ENCODE measurements at places on chromosomes 7 and 10.

DNA sequence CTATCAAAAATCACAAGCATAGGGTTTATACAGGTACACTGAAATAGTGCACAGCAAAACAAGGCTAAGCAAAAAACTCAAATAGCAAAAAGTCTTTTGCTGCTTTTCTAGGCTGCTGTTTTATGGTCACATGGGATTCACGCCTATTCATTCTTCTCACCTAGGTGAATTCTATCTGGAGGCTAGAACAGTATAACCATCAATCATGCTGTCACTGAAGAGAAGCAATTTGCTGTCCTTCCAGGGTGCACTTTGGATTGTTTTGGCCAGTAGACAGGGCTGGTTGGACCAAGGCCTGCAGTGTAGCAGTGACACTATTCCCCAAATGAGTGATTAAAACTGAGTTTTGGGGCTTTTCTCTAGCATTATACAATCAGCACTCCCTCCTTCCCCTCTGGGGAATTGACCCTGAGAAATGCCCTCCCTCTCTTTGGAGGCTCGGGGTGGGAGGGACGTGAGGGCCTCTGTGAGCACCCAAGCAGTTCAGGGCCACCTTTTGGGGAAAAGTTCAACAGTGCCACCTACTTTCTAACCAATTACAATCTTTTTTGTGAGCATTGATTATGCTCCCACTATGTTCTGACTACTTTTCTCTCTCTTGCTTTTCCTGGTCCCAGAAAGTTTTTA is 16.2 kb upstream of the SND1 start:
- DNase-seq = no peak

DNA sequence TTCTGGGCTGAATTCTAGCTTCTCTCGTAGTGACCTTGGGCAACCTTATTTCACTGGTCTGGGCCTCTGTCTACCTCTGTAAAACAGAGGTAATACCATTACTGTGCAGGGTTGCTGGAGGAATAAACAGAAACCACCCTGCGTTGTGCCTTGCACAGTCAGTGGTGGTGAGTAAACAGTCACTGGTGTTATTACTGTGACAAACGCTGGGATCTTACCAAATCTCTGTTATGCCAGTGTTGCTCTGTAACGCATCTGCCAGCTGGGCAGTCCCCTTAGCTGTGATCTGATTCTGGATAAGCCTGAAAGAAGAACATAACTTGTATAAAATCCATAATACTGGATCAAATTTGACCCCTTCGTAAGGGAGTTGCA is 49.4 kb downstream of the NOD1 start:
- DNase-seq = no peak

GRCh38 chr7:24959735-24960485 is 20.1 kb downstream of the OSBPL3 start:
- DNase-seq = no peak

GRCh38 chr7:136969761-136970160 is 101.3 kb downstream of the CHRM2 start:
- DNase-seq = no peak

GRCh38 chr7:107696330-107696946 is 35.8 kb downstream of the SLC26A4 start:
- no peak for DNase-seq

DNA sequence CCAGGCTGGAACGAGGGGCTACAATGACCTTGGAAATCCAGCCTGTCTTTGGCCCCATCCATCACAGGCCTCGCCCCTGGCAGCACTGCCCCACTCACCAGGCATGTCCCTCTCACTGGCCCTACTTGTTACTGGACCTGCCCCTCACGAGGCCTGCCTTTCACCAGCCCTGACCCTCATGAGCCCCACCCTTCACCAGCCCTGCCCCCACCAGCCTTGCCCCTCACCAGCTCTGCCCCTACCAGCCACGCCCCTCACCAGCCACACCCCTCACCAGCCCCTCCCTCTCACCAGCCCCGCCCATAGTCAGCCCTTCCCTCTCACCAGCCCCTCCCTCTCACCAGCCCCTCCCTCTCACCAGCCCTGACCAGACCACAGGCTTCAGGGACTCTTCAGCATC is 57.8 kb downstream of the COL26A1 start:
- DNase-seq = no peak

DNA sequence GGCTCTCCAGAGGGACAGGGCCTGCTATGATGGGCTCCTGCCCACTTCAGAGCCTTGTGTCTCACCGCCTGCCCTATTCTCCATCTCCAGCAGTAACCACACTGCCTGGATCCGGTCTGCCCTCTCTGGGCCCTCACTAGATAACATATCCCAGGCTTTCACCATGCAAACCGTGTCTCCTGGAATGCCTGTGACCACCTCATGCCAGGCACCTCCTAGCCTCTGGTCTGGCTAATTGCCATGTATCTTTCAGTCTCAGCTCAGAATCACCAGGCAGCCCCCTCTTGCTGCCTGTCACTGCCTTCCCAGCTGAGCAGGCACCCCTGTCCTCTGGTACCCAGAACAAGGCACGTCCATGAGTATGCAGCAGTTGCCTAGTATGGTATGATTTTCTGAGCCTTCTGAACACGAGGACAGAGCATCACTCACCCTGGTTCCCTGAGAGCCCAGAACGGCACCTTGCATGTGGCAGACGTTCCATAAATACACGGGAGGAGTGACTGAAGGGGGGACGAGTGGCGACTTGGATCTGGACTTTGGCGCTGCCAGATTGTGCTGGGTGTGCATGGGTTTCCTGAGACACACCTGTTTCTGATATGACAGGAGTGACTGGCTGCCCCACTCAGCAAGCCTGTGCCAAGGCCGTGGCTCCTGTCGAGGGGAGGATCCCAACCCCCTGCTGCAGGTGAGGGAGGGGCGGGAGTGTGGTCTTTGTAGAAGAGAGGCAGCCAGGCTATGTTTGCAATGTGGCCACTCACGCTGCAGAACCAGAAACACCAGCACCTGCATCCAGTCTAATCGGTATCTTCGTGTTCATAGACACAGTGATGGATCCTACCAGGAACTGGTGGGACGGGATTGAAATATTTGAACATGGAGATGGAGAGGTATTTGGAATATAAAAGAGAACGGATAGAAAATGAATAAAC is 95.2 kb downstream of the VOPP1 start:
- DNase-seq = no peak

DNA sequence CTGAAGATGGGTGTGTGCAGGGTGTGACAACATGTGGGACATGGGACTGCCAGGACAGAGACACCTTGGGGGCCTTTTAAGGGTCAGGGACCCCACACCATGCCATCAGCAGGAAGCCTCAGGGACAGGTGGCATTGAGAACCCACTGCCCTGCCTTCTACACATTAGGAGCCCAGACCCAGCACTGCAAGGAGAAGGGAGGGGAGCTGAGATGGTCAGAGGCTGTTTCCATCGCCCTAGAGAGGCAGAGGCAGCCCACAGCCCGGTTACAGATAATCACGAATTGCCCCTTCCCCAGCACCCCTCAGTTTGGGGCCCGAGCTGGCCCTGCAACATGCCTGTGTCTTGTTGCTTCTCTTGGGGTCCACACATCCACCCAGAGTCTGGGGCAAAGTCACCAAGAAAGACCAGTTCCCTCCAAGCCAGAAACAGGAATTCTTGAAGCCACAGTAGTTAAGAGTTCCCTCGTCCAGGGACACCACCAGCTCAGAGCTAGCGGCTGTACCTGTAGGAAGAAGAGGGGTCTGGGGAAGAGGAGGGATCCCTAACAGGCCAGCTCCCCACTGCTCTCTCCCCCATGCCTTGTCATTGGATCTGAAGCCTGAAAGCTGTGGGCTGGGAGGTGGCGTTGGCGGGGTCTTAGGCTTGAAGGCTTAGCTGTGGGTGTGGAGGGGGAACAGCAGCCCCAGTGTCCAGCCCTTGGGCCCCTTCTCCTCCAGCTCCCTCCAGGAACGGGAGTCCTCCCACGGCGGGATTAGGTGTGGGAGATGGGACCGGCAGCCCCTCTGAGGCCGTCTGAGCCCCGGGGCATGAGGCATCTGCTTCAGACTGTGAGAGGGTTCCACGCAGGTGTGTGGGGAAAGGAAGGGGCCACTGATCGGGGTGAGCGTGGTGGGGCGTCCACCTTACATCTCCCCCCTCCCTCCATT is 44.8 kb upstream of the ELFN1 start:
- DNase-seq = no peak

DNA sequence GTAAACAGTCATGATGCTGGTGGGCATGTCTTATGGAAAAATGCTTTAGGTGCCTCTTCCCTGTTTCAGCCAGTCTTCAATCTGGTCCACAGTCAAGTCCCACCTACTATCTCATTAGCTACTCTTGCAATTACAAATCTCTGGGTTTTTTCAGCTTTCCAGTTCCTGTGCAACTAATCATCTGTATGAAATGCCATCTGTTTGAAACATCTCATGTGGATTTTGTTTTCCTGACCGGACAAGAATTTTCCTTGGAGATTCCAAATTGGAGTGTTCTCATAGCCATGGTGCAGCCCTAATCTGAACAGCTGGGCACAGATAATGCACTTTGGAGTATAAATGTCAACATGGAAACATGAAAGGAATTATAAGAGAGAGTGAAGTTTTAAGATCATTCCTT is 41.3 kb upstream of the CALN1 start:
- no peak for DNase-seq
